ENCODE measurements at places on chromosomes 3 and 15.

- DNase-seq: peak; percentile 97
Observed at GRCh38 chr15:67105065-67105951, 39.9 kb downstream of the SMAD3 start.

GRCh38 chr3:64612082-64612860 is 75.5 kb downstream of the ADAMTS9 start:
- peak; percentile 53 for DNase-seq

GRCh38 chr15:62844564-62845240 is 197.8 kb upstream of the TPM1 start:
- peak; percentile 46 for DNase-seq

DNA sequence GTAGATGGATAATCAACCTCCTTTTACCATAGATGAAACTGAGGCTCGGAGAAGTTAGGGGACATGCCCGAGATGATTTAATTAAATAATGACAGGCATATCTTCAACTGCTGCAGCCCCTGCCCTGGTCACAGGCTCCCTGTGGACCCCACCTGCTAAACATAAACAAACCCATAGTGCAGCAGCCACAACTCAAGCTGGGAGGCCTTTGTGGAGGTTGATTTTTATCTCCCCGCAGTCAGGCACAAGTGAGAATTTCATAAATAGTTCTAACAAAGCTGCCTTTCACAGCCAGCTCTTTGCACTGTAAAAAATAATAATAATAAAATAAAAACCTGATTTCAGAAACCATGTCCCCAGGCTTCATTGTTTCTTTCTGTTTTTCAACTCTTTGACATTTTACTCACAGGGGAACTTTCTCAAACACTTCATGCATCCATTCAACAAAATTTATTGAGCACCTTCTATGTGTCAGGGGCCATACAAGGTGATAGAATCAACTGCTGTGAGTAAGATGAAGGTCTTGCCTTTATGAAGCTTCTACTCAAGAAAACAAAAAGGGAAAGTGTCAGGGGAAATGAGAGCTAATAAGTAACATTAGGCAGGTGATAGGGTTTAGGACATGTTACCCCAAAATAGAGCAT is 393.6 kb upstream of the PROK2 start:
- DNase-seq: no peak
